ENCODE measurements at places on chromosomes 6 and 20. TPM values are rescaled to one million over a fixed set of nuclear protein-coding genes. Genes with fewer than 3 reads are reported as not detected.

The DEFB113 gene
- total RNA-seq = not detected

The MAS1 gene
- total RNA-seq = not detected

The CDC5L gene
- total RNA-seq = 5.4 TPM

The CFAP61 gene
- total RNA-seq = 10.5 TPM

The TOP1 gene
- total RNA-seq = 56.8 TPM

The TPD52L2 gene
- 74.1 TPM for total RNA-seq

The KIF25 gene
- total RNA-seq = 0.17 TPM

DNA sequence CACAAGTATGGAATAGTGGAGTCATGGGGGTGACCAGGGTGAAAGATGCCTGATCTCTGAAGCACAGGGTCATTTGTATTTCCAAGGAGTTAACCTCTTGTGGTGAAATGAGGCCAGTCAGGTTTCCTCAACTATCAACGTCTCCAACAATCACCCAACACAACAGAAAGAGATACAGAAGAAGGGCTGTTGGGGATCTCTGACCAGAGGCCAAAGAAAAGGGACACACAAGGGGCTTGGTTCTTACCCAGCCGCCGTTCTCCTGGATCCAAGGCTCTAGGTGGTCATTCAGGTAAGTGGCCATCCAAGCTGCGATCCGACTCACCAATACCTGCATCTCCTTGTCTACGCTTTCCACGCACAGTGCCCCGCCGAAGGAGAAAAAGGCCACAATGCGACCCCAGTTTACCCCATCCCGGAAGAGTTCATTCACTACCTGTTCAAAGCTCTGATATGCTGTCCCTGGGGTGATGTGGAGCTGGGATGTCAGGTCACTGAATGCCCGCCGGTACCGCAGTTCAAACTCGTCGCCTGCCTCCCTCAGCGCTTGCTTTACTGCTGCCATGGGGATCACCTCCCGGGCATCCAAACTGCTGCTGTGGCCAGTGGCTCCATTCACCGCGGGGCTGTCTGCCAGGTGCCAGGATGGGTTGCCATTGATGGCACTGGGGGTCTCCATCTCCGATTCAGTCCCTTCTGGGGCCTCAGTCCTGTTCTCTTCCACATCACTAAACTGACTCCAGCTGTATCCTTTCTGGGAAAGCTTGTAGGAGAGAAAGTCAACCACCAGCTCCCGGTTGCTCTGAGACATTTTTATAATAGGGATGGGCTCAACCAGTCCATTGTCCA, 1.0 kb downstream of the BCL2L1 start:
- no peak for DNase-seq

GRCh38 chr6:108921547-108922361, 73.5 kb downstream of the ARMC2 start:
- DNase-seq = no peak

DNA sequence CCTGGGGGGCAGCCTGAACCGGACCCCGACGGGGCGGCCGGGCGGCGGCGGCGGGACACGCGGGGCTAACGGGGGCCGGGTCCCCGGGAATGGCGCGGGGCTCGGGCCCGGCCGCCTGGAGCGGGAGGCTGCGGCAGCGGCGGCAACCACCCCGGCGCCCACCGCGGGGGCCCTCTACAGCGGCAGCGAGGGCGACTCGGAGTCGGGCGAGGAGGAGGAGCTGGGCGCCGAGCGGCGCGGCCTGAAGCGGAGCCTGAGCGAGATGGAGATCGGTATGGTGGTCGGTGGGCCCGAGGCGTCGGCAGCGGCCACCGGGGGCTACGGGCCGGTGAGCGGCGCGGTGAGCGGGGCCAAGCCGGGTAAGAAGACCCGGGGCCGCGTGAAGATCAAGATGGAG, 636 bp downstream of the SRF start:
- DNase-seq = peak; percentile 92

DNA sequence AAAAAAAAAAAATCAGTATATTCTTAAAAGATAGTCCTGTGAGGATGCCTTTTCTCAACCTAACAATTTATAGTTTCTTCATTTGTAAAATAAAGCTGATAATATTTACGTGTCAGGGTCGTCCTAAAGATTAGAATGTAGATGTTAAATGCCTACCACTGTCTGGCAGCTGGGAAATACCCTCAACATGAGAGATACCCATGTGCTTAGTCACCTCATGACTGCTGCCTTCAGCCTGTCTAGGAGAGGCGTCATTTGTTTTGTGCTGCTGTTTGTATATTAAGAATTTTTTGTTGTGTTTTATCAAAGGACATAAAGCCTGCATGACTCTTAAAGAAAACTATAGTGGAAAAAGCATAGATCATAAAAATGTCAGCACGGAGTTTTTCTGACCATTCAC, 9.5 kb downstream of the FAM120B start:
- no peak for DNase-seq

- no peak for DNase-seq
Observed at GRCh38 chr20:1434571-1435336, 31.9 kb downstream of the NSFL1C start.

- no peak for DNase-seq
Observed at GRCh38 chr6:7204726-7205125, 97.0 kb downstream of the RREB1 start.

DNA sequence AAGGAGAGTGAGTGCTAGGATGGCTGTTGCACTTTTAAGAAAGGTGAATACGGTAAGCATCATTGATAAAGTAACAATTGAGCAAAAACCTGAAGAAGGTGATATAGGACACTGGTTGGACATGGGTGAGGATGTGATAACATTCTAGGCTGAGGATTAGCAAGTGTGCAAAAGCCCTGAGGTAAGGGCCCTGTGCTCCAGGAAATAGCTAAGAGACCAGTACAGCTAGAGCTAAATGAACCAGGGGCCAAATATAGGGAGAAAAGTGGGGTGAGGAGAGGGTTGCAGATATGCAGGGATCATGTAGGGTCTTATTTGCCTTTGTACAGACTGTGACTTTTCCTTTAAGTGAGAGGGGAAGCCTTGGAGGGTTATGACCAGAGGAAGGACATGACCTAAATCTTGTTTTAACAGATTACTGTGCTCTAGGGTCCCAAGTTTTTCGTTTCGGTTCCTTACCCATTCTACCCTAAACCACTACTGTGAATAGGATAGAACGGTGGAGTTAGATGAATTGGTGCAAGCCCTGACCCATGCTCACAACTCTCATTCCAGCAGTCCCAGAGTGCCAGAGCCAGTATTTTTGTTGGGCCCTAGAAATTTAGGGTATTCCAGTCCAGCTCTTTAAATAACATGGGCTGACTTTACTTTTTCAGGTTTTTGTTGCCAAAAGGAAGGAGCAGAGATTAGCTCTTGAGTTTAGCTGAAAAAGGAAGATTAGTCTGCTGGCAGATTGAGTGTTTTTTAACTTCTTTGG, 10.7 kb downstream of the MAPK14 start:
- DNase-seq = no peak

DNA sequence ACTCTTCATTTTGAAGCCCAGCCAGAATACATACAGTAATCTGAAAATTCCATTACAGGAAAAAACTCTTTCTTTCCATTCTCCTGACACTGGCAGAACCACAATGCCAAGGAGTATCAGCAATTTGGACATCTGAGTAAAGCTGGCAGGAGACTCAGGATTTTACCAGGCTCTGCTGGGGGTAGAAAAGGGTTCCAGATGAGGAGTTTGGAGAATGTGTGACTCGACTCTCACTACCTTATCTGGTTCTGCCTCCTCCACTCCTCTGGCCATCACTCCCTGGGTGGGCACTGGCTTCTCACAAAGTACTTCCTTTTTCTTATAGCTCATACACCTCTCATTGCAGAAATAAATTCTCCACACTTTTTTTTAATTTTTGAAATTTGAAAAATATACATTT, 10.6 kb upstream of the WFDC8 start:
- DNase-seq = no peak

- DNase-seq = peak; percentile 78
Observed at GRCh38 chr6:167401525-167402194, 76.8 kb downstream of the TTLL2 start.

DNA sequence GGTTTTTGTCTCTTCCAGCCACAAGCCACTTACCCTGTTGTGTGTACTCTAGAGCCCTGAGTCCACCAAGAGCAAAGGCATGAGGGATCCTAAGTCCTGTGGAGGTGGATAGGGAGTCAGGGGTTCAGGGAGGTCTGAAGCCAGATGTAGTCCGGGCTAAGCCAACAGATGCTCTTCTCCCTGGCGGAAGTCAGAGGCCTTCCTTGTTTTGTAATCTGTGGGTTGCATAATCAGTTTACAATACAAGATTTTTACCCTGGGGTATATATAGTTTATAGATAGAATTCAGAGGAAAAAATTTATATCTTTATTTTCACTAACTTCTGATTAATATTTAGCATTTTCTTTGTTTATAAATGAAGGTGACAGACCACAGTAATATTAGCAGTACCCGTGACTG, 9.2 kb downstream of the LAMP5 start:
- DNase-seq = no peak

DNA sequence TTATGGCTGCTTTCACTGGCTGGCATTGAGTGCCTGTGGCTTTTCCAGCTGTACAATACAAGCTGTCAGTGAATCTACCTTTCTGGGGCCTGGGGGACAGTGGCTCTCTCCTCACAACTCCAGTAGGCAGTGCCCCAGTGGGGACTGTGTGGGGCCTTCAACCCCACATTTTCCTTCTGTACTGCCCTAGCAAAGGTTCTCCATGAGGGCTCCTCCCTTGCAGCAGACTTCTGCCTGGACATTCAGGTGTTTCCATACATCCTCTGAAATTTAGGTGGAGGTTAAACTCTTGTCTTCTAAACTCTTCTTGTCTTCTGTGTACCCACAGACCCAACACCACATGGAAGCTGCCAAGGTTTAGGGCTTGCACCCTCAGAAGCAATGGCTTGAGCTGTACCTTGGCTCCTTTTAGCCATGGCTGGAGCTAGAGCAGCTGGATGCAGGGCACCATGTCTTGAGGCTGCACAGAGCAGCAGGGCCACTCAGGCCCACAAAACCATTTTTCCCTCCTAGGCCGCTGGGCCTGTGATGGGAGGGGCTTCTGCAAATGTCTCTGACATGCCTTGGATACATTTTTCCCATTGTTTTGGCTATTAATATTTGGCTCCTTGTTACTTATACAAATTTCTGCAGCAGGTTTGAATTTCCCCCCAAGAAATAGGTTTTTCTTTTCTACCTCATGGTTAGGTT, 9.6 kb downstream of the PEX7 start:
- no peak for DNase-seq

- no peak for DNase-seq
Observed at GRCh38 chr6:1971612-1972011, 273.8 kb downstream of the GMDS start.

- no peak for DNase-seq
Observed at GRCh38 chr6:19705606-19706005, 131.6 kb upstream of the ID4 start.

DNA sequence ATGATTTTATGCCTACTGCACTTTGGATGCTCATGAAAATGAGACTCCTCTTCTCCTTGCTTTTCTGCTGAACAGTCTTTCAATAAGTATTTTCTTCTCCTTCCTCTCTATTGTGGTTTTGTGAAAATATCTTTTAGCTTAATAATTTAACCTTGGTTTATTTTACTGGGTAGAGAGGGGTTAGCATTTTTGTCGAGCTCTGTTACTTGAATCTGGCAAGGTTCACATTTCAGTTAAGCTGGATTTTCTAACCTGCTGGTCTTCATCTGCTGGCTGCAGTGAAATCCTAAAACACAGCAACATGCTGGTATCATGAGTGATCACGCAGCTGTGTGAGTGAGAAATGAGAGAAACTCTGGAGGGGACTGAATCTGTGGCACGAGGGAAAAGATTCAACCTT, 222.7 kb upstream of the NOX3 start:
- DNase-seq = no peak

- DNase-seq = no peak
Observed at GRCh38 chr20:37657924-37658804, 35.7 kb upstream of the CTNNBL1 start.

- DNase-seq = peak; percentile 25
Observed at GRCh38 chr20:44324343-44324742, 12.5 kb upstream of the R3HDML start.

GRCh38 chr20:57498425-57499400, 26.2 kb downstream of the CTCFL start:
- peak; percentile 49 for DNase-seq

GRCh38 chr6:134295953-134296553, 21.9 kb downstream of the SGK1 start:
- no peak for DNase-seq

DNA sequence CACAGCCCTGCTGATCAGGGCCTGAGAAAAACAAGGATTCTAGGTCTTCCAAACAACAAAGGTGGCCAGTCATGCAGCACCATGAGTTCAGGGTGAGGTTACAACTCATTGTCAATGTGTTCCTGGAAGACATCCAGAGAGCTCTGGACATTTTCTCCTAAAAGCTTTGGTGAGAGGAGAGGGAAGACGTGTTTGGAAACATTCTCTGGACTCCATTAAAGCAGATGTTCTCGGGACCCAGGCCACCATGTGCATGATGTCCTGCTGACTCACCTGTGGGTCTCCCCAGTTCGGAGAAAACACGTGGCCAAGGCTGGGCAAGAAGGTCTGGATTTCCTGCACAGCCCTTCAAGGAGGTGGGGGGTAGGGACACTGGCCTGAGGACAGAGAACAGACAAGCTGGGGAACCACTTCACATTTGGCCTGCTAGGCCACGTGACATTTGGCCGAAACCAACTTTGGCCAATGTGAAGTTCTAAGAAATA, 61.6 kb downstream of the KCNB1 start:
- DNase-seq = no peak

DNA sequence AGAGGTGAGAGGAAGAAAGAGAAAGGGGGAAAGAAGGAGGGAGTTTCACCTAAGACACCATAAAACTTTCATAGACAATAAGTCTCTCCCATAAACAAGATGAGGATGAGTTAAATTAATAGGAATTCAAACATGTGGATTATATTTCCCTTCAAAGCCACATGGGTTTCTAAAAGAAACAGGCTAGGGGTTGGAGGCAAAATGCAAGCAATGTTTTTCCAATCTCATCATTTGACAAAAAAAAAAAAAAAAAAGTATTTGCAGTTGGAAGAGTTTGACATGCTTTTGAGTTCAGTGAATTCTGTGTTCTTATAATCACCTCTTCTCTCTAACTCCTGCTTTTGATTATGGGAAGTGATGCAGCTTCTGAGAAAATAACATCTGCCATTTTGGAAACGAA, 286.5 kb upstream of the PRND start:
- DNase-seq = no peak

DNA sequence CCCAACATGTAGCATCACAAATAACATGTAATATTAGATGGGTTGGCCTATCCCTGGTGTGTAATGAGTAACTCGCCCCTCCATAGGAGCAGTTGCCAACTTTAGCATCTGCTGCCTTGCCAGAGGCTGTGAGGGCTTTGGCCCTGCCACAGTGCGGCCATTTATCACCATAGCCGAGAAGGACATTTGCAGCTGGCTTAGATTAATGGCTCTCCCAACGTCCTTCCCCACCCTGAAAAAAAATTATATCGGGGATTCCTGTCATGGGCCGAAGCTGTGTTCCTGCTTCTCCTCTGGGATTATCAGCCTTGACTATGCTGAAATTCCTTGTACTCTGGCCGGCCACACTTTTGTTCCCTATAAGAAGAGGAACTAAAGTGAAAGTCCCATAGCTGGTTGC, 7.6 kb upstream of the ADIG start:
- no peak for DNase-seq

DNA sequence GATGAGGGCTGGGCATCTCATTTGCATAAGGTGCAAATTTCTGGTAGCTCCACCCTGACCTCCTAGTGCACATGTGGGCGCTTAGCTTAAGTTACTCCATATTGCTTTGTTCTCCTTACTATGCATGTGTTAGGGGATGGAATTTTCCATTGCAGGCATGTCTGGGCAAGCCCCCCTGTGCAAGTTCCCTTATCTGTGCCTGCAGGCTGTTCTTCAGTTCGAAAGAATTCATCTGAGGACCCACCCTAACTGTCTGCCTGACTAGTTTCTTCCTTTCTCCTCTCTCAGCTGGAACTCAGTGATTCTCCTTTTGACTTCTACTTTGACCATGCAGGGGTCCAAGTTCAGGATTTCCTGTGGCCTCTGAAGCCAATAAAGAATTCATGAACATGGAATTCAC, 30.2 kb downstream of the CCDC170 start:
- no peak for DNase-seq

Data from upper lobe of left lung (tissue), 6 donors.